ENCODE measurements at places on chromosomes 3 and 15. TPM values are rescaled to one million over a fixed set of nuclear protein-coding genes. Genes with fewer than 3 reads are reported as not detected.

The POLQ gene
- total RNA-seq = 0.17 TPM

- DNase-seq = no peak
Measured at GRCh38 chr3:112639455-112640225, 1.3 kb downstream of the CCDC80 start.

DNA sequence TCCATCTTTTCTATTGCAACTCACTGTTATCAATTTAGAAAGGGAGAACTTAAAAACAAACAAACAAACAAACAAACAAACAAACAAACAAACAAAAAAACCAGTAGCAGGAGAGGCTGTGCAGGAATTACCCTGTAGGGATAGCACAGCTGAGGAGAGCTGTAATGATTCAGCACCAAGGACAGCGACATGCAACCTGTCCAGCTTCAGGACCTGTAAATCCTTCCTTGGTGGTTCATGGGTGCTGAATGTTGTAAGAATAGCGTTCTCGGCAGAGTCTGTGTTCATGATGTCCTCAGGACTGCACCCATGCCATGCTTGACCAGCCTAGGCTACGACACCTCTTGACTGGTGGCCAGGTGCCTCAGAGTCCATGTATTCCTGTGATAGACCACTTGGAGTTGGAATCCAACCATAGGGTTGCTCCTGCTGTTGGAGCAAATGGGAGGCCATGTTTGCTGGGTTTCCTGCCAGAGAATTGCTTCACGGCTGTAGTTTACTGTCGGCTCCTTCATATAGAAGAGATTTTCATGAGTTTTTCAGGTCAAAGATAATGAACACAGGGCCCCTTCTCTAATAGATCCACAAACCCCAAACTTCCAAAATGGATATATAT lies 65.9 kb downstream of the CACNA2D3 start:
- no peak for DNase-seq

GRCh38 chr15:56732886-56733135 lies 498 bp downstream of the ZNF280D start:
- DNase-seq = peak; percentile 95

DNA sequence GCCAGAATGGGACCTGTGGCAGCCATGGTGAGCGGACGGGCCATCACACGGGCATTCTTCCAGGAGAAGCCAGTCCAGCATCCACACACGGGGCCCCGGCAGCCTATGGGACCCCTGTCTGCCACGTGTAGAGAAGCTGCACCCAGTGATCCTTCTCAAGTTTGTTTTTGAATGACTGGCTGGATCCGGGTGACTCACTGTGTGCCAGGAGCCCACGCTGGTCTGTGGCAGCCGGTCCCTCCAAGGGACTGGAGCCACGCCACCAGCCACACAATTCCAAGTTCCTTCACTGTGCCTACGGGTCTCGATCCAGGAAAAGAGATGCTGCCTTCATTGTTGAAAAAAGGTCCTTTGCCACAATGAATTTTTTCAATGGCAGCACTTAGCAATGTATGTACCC lies 58.1 kb downstream of the ATP10A start:
- DNase-seq = peak; percentile 89

DNA sequence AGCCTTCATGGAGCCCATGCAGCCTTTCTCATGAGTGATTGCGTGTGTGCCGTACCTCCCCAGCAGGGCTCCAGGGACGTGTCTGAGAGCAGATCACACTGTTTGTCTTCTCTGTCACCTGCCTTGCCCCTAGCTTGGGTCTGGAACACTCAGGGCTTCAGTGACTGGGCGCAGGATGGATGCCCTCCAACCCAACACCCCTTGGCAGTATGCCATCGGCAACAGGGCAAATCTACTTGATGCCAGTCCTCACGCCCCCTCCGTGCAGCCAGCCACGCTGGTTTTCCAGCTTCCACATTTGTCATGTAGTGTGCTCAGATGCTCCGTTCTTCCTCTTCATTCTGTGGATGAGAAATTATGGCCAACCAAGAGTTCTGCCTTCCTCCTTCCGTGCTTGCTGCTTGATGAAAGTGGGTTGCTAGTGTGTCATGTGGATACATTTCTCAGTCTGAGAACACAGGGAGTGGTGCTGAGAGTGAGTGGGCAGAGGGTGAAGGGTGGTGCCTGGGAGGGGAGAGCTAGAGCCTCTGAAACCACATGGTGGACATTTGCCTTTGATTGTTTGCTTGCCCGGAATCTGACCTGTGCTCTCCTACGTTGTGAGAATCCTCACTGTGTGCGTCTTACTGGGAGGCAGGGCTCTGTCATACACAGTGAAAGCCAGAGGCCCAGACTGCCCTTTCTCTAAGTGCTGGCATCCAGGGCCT lies 97.2 kb downstream of the FAM43A start:
- no peak for DNase-seq

DNA sequence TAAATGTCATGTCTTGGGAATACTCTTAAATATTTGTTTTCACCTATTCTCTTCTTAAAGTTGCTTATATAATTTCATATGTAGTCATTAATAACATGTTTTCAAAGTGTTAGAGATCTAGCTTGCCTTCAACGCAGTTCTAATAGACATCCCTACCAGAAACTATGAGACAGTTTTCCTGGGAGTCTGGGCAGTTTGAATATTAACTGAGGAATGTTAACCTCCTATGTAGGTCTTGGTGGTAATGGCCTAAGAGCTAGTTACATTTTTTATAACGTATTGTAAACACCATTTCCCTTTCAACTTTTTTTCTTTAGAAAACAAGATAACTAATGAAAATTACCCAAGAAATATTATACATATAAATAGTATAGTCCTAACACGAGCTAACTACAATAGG lies 328.2 kb downstream of the TIGIT start:
- no peak for DNase-seq

- no peak for DNase-seq
Measured at GRCh38 chr3:125045194-125045593, 10.6 kb downstream of the HEG1 start.

GRCh38 chr15:55106155-55106554 lies 90.6 kb downstream of the RSL24D1 start:
- no peak for DNase-seq

Data from esophagus muscularis mucosa (tissue), 4 donors.